ENCODE measurements at places on chromosomes 12 and 14. TPM values are rescaled to one million over a fixed set of nuclear protein-coding genes. Genes with fewer than 3 reads are reported as not detected.

- no peaks in the 10 kb centered on the region for H3K36me3 ChIP-seq
- no peak overlapping the region for H3K27ac ChIP-seq
- H3K27me3 ChIP-seq = no peaks in the 10 kb centered on the region
- no peaks in the 10 kb centered on the region for H3K4me1 ChIP-seq
These were observed 9.2 kb downstream of the NIN start for GRCh38 chr14:50821510-50822464.

DNA sequence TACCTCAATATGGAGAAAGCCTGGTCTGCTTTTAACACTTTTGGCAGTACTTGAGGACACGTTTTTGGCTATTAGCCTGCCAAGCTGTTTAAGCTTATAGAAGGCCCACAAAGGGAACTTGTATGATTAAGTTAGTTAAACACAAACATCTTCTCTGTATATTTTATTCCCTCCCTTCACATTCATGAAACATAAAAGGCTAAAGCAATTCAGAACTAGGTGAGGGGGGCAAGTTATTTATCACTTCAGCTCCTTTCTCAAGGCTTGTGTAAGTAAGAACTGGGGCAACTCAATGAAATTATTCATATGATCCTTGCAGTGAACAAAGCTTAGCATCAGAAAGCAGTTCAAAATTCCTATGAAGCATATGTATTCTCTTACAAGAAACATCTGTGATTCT lies 7.5 kb downstream of the PRICKLE1 start:
- no peak overlapping the region for H3K4me3 ChIP-seq
- H3K27me3 ChIP-seq = peaks cover 20% of the 10 kb centered on the region
- H3K27ac ChIP-seq = no peak overlapping the region
- no peaks in the 10 kb centered on the region for H3K4me1 ChIP-seq
- no peaks in the 10 kb centered on the region for H3K36me3 ChIP-seq

GRCh38 chr14:61296719-61297502 lies 15.8 kb upstream of the TMEM30B start:
- no peaks in the 10 kb centered on the region for H3K36me3 ChIP-seq
- H3K4me3 ChIP-seq = no peak overlapping the region
- peaks cover 8% of the 10 kb centered on the region for H3K4me1 ChIP-seq
- no peak for DNase-seq
- H3K27ac ChIP-seq = no peak overlapping the region

DNA sequence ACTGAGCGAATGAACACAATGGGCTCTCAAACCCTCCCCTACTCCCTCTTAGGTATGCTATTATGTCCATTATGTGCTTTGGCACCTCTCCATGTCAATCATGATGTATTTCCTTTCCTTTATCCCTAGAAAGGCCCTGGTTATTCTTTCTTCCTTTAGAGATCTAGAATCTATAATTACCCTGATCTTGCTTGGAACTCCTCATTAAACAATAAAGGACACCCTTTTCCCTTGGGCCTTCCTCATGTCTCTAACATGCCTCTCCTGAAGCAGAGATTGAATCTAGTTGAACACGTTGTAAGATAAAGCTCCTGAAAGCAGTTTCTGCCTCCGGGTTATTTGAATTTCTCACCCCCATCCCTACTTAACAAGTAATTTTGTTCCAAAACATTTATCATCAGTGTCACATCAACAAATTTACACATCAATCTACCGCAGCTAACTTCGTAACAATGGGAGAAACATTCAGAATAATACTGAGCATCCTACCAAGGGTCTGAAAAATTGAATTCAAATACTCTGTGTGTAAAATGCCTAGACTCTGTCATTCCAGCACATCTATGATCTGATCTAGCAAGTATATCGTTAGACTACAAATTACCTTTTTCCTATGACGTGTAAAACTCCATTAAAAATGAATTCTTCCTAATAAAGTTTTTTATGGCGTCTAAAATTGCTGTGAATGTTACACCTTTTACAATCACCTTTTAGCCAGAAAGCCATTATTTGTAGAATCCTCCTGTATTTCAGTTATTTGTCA lies 5.4 kb downstream of the USP44 start:
- H3K4me1 ChIP-seq = peaks cover 12% of the 10 kb centered on the region
- no peak for DNase-seq
- no peaks in the 10 kb centered on the region for H3K36me3 ChIP-seq
- no peak overlapping the region for H3K4me3 ChIP-seq

OR4K14 gene
- total RNA-seq = not detected

ISCU gene
- total RNA-seq = 137 TPM

VWF gene
- total RNA-seq = 71.2 TPM

KRT77 gene
- total RNA-seq = not detected

CLEC2B gene
- total RNA-seq = not detected

CYP46A1 gene
- 0.64 TPM for total RNA-seq

All from transverse colon (tissue), 4 donors.